SW 1271 (cell line): ENCODE measurements at places on chromosomes 13 and 19.

DNA sequence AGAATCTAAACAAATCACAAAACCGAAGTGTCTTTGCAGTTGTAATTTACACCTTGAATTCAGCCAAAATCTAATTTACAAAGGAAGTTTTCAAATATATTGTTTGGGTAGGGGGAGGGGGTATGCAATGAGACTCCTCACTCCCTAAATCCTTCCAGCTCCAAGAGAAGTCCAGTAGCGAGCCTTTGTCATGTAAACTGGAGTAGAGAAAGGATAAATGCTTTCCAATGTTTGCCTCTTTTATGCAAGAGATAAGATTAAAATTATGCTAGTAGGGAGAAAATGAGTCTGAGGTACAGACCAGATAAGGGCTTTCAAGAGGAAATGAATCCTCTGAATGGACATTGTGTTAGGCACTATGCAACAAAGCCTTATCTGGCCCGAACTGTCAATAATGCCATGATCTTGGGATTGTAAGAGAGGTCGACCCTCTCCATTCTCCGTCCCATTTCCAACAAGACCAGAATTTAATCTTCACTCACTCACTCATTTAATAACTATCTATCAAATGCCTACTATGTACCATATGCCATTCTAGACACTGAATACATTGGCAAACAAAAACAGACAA, 199.2 kb downstream of the LACC1 start:
- DNase-seq: no peak

DNA sequence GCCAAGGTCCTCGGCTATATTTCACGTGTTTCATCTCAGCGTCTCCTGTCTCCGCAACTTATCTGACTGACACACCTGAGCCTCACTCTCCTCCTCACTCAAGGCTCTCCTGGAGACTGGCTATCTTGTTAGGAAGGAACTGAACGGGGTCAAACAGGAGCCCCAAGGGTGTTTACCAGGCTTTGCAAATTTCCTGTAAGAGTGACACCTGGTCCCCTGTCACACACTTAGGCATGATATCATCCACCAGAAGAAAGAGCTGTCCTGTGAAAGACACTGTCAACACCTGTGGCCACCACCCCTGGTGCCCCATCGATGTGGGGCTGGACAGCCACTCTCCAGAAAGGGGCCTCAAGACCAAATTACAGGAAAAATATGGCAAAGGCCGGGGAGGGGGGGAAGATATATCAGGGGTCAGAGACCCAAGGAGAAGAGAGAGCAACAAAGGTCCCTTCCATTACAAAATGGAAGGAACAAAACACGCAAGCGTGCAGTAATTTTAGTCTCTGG, 2.9 kb downstream of the CD70 start:
- no peak for DNase-seq

DNA sequence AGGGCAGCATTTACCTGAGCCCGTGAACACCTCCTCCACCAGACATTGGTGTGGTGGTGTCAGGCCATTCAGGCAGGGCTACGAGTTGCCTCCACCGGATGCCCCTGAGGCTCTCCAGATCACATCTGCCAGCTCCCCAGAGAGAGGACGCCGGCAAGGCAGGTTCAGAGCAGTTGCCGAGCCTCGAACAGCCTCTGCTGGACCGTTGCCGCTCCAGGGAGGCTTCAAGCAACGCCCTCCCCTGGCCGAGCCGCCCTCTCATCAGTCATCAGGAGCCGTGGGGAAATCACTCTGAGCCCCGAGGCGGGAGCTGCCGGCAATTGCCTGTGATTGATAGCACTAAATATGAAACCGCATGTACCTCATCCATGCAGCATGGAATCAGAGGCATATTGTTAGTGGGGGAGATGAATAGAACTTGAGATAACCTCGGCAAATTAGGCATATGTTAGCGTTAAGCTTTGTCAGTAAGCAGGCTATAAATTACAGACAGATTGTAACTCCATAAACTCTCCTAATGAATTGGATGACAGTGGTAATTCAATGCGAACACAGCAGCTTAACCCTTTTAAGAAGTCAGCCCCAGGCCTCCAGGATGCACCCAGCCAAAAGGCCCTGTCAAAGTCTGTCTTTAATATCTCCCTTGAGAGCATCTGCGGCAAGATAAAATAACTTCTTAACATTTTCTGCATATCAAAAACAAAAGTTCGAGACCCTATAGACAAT, 29.8 kb upstream of the SPACA7 start:
- DNase-seq: no peak

DNA sequence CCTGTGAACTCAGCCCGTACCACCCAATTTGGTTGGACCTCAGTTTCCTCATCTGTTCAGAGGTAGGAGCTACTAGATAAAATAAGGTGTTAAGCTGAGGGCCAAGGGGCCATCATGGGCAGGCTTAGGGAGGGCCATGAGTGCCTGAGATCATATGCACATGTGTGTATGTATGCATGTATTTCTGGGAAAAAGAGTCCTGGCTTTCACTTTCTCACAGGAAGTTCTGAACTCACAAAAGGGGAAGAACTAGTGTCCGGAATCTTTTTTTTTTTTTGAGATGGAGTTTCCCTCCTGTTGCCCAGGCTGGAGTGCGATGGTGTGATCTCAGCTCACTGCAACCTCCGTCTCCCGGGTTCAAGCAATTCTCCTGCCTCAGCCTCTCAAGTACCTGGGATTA, 18.9 kb downstream of the TGFB1 start:
- no peak for DNase-seq

- no peak for DNase-seq
Observed at GRCh38 chr13:99218545-99218944, 17.9 kb downstream of the UBAC2 start.

DNA sequence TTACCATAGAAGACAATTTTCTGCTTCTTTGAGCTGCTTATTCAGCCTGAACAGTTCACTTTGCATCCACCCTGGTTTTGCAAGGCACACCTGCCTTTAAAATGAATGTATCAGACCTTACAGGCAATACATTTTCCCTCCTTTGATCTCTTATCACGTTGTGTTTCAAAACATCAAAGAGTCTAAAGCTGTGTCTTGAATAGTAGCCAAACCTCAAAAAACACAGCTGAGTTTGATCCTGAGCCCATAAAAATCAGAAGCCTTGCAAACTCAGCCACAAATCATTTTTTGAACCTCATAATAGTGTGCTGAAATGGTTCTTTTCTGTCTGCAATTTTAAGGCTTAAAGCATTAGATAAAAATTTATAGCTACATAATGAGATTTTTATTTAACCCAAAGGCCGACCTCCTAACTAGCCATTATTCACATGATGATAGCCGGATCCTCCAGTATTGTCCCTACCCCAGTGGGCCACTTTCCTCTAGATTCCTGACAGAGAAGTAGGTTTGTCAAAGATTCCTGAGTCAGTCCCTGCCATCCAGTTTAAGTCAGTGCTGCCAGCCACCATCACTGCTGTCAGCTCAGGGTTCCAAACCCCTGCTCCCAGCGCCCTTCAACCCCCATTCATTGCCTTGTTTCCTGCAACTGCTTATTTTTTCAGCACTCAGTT, 71.8 kb downstream of the CAB39L start:
- no peak for DNase-seq

GRCh38 chr19:5498830-5499550, 43.8 kb downstream of the ZNRF4 start:
- DNase-seq: no peak
